ENCODE measurements at places on chromosomes 5 and 9. TPM values are rescaled to one million over a fixed set of nuclear protein-coding genes. Genes with fewer than 3 reads are reported as not detected.

Gene EIF4E1B
- total RNA-seq, result not detected

Gene GRM6
- not detected for total RNA-seq

Gene PCDHGB3
- total RNA-seq, result 3.2 TPM

Gene ZER1
- total RNA-seq, result 34.2 TPM

Gene PIP5KL1
- total RNA-seq, result 4.5 TPM

Gene LOX
- 151 TPM for total RNA-seq

Gene TNFSF8
- not detected for total RNA-seq

Gene BTNL8
- not detected for total RNA-seq

Gene PROP1
- total RNA-seq, result not detected

Gene ZNF883
- 1.8 TPM for total RNA-seq

Gene ZNF658
- total RNA-seq, result 2.4 TPM

Gene MUSK
- total RNA-seq, result 0.05 TPM

Gene TAF11L10
- not detected for total RNA-seq

Gene CARTPT
- not detected for total RNA-seq

Gene SPATA6L
- total RNA-seq, result not detected

Gene SOX30
- not detected for total RNA-seq

Gene CNTNAP3B
- 0.68 TPM for total RNA-seq

Gene SAPCD2
- 0.75 TPM for total RNA-seq

Gene ZBTB6
- total RNA-seq, result 5.1 TPM

Gene GIN1
- total RNA-seq, result 2.4 TPM

Gene LIX1
- not detected for total RNA-seq

Gene WHRN
- 2.9 TPM for total RNA-seq

Gene AMBP
- 0.78 TPM for total RNA-seq

Gene ARHGEF37
- total RNA-seq, result 2.2 TPM

Gene KCNV2
- not detected for total RNA-seq

Gene UNC13B
- total RNA-seq, result 15.1 TPM

Gene PRKAA1
- total RNA-seq, result 57.2 TPM

Gene KIF12
- not detected for total RNA-seq

Gene IGFBPL1
- not detected for total RNA-seq

Gene ZNF366
- 0.88 TPM for total RNA-seq

Gene PSD2
- not detected for total RNA-seq

Gene ABHD17B
- total RNA-seq, result 10.5 TPM

Gene PLEKHG4B
- total RNA-seq, result not detected

Gene TSSK1B
- 0.12 TPM for total RNA-seq

Gene SLC45A2
- total RNA-seq, result not detected

Gene OLFM1
- total RNA-seq, result 3.7 TPM

Gene TTC23L
- not detected for total RNA-seq

Gene SPATA9
- total RNA-seq, result not detected

Gene INSL4
- not detected for total RNA-seq

Gene PKD2L2
- not detected for total RNA-seq

Gene SLC12A7
- 15.0 TPM for total RNA-seq

Gene LHX6
- total RNA-seq, result 0.81 TPM

Gene GRHPR
- 114 TPM for total RNA-seq

Gene BARHL1
- not detected for total RNA-seq

Gene NEUROG1
- not detected for total RNA-seq

Gene LRRC14B
- total RNA-seq, result not detected

Gene SUSD3
- 2.1 TPM for total RNA-seq

Gene GPR150
- total RNA-seq, result 0.20 TPM

Gene XRCC4
- total RNA-seq, result 9.3 TPM

Gene AHRR
- 3.0 TPM for total RNA-seq

Gene GABRA1
- not detected for total RNA-seq

Gene HACD4
- total RNA-seq, result 1.3 TPM
